ENCODE measurements at places on chromosomes 12 and 14.

DNA sequence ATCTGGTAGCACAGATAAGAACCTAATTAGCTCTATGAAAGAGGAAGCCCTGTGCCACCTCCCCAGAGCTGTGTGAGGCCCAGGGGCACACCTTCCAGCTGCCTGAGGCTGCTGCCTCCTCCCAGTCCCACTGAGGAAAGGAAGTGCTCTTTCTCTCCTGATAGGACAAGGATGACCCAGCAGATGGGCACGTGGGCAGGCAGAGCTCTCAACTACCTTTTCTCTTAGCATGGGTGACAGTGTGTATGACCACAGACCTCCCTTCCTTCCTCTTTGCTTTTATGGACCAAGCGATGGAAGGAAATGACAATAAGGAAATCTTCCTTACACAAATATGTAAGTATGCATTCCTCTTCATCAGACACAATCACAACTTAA lies 127.6 kb upstream of the AMIGO2 start:
- no peak for DNase-seq

DNA sequence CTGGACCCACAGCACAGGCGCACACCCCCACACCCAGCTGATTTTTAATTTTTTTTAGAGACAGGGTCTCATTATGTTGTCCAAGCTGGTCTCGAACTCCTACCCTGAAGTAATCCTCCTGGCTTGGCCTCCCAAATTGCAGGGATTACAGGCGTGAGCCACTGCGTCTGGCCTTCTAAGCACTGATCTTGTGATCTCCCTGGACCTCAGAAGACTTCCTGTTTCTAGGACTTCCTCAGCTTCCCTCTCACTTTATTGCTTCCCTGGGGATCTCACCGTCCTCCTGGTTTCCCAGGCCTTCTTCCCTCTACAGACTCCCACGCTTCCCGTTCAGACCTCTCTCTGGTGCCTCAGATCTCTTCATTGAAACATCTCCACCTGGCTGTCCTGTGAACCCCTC lies 13.8 kb downstream of the ZNF839 start:
- DNase-seq = no peak

- no peak for DNase-seq
These were observed 277.9 kb upstream of the FOXG1 start for GRCh38 chr14:28488684-28489083.

- no peak for DNase-seq
These were observed 8.5 kb upstream of the BCL7A start for GRCh38 chr12:122013136-122013535.

DNA sequence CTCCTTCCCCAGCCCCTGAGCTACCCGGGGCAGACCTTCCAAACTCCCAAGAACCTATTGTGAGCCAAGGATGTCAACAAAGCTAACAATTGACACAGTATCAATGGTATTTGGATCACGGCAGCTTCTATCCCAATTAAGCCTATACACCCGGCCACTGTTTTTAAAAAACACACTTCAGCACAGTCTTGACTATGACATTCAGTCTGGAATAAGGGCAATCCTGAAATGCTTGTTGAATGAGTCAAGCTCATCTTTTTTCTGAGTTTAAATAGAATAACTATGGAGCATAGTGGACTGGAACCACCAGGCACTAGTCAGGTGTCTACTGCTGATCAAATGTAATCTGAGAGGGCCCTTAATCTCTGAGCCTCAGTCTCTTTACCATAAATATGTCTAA lies 5.7 kb downstream of the DENND5B start:
- no peak for DNase-seq

GRCh38 chr12:131795064-131795463 lies 33.1 kb upstream of the MMP17 start:
- DNase-seq = no peak

DNA sequence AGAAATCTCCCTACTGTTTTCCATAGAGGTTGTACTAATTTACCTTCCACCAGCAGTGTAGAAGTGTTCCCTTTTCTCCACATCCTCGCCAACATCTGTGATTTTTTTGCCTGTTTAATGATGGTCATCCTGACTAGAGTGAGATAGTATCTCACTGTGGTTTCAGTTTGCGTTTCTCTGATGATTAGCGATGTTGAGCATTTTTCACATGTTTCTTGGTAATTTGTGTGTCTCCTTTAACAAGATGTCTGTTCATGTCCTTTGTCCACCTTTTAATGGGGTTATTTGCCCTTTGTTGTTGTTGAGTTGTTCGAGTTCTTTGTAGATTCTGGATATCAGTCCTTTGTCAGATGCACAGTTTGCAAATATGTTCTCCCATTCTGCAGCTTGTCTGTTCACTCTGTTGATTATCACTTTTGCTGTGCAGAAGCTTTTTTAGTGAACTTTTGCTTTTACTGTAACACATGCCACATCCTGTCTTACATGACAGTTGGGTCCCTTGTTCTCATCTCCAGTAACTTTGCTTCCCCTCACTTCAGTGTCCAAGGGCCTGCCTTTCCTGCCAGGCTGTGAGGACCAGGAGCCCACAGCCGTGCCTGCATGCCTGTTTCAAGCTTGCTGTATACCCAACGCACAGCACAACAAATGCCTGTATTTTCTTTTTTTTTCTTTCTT lies 64.9 kb downstream of the SPRING1 start:
- no peak for DNase-seq

DNA sequence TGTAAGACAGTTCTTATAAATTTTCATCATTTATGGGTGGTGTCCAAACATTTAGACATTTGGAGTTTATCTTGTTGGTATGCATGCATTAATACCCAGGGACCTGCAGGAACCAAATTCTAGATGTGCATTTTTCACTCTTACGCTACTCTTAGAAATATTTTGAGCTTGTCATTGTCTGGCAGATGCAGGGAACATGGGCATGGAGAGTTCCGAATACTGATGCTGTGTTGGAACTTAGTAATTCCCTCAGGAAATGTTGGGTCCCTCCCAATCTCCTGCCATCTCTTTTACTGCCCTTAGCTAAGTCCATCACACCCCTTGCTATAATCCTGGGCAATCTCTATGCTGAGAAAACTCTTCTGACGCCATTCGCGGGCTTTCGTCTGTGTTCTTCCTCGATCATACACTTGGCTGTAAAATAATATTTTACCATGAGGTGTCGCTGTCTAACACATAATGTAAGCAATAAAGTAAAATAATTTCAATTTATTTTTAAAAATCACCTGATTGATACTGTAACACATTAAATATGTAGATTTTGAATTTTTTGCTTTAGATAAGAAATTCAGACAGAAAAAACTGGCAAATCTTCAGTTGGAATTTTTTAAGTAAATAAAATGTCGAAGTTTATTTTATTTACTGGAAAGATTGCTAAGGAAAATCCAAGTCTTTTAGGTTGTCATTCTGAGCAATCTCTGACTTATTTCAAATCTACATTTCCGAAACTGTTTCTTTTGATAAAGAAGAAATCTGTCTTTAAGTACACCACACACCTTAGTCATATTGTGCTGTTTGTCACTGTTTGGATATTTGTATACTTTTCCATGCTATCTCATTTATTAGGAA lies 304.1 kb upstream of the SSTR1 start:
- no peak for DNase-seq

- DNase-seq = no peak
These were observed 89.5 kb downstream of the TESC start for GRCh38 chr12:117009759-117010158.

DNA sequence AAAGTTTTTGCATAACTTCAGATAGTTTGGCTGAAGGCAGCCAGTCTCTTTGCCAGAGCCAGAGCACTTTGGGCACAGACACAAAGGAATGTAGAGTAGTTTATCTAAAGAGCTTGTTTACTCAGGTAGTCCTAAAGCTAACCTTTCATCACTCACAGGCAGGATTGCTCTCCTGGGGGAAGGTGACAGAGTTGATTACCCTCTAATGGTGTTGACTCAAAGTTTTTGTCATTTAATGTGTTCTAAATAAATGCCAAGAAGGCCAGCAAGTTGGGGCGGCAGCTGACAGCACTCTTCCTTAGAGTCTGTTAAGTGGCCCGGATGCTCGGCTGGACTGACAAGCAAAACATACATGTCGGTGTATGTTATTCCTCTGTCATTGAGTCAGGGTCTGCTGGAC lies 9.3 kb upstream of the TAS2R46 start:
- DNase-seq = no peak

- DNase-seq = no peak
These were observed 389.7 kb downstream of the AACS start for GRCh38 chr12:125454786-125455480.

- no peak for DNase-seq
These were observed 84.3 kb downstream of the PLCZ1 start for GRCh38 chr12:18653465-18653864.

- no peak for DNase-seq
These were observed 65.0 kb downstream of the CDK17 start for GRCh38 chr12:96335270-96335669.

DNA sequence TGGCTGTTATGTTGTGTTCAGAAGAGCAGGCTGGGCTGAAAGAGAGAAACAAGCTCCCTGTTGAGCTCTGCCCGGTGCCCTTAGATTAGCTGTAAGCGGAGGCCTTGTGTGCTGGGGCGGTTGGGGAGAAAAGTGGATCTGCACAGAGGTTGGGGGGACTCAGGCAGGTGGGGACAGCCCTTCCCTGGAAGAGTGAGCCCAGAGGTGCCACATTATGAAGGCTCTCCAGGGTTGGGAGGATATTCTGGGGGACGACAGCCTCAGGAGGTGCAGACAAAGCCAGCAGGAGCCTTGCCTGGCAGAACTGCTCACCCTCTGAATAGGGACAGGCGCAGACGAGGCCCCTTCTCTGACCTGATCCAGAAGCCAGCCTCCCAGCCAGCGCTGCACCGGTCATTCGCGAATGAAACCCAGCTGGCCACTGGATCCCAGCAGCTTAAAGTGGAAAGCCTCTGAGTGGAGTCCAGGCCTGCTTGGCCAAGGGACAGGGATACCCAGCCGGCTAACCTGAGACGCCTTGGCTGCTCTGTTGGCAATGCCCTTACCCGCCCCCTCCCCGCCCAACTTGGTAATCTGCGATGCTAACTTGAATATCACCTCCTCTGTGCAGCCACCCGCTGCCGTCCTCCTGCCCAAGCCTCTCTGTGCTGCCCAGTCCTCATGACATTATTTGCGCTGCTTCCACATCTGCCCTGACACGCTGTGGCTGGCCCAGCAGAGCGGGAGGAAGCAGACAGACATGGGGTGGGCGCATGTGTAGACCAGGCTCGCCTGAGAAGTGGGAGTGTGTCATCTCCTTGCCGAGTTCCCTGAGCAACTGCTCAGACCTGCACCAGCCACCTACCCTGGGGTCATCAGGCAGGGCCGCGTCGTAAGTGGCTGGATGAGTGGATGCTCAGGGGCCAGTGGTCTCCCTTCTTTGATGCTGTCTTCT lies 5.6 kb downstream of the HIP1R start:
- no peak for DNase-seq
